ENCODE measurements at places on chromosomes 12 and 14. TPM values are rescaled to one million over a fixed set of nuclear protein-coding genes. Genes with fewer than 3 reads are reported as not detected.

DNA sequence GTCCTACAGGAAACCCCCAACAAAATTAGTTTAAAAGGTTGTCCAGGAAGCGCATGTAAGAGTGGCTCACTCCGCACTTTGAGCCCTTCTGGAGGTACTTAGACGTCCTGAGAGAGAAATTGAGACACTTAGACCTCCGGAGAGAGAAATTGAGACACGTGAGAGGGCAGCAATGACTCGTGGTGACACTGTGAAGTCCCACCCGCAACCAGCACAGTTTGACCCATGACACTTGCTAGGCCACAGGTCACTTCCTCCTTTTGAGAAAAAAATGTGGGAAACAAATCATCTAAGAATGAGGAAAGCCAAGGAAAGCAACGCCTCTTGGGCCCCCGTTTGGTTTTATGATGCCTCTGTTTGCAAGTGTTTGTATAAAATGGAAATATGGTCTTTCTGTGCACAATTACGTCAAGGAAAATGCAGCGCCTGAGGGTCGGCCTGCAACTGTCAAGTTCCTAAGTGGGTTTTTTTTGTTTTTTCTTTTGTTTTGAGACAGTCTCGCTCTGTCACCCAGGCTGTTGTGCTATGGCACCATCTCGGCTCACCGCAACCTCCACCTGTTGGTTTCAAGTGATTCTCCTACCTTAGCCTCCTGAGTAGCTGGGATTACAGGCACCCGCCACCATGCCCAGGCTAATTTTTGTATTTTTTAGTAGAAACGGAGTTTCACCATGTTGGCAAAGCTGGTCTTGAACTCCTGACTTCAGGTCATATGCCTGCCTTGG is 13.6 kb upstream of the CDCA4 start:
- no peak for DNase-seq

DNA sequence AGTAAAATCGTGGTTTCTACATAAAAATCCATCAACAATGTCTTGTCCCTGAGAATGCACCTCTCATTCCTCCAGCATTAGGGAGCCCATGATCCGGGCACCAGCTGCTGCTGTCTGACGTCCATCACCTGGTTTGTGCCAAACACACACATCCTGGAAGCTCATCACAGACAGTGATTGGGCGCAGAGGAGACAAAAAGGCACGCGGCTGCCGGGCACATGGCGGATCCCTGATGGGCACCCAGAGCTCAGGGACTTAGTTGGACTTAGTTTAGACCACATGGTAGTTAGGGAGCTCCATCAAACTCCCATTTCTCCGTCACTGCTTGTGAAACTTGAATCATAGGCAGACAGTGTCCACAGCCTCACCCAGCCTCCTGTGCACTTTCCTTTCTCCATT is 1059.3 kb downstream of the TMEM121 start:
- no peak for DNase-seq

The FGF6 gene
- not detected for total RNA-seq

GRCh38 chr14:41476526-41476925 is 130.2 kb upstream of the LRFN5 start:
- no peak for DNase-seq

DNA sequence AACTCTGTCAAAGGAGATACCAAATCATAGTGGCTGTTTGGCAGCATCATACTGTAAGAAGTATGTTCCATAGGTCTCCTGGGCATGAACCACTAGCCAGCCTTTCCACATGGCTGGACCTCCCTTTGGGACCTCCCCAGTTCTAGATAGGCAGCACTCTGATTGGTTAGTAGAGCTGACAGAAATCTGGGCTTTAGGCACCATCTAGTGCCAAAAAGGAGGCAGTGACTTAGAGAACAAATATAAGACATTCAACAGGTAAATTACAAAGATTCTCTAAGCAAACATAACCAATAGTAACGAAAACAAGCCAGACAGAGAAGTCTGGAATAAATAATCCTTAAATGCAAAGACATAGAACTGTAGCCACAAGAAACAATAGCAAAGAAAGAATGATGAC is 148.0 kb upstream of the PDE3A start:
- DNase-seq, result no peak

The HRK gene
- total RNA-seq, result 2.0 TPM

The LMBR1L gene
- total RNA-seq, result 79.4 TPM

DNA sequence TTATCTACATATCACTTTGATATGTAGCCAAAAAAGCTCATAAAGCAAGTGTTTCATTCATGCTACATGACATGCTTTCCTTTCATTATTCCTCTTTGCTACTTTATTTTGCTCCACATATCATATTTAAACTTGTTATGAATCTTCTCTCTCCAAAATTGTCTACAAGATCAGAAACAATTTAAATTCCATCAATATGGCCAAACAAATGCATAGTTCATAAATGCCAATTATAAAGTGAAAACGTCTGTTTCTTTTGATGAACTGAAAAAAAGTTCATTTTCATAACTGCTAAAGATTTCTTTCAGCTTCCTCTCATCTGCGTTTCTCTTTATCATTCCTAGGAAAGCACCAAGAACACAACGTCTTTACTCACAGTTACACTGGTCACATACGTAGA is 22.8 kb downstream of the USP44 start:
- no peak for DNase-seq

DNA sequence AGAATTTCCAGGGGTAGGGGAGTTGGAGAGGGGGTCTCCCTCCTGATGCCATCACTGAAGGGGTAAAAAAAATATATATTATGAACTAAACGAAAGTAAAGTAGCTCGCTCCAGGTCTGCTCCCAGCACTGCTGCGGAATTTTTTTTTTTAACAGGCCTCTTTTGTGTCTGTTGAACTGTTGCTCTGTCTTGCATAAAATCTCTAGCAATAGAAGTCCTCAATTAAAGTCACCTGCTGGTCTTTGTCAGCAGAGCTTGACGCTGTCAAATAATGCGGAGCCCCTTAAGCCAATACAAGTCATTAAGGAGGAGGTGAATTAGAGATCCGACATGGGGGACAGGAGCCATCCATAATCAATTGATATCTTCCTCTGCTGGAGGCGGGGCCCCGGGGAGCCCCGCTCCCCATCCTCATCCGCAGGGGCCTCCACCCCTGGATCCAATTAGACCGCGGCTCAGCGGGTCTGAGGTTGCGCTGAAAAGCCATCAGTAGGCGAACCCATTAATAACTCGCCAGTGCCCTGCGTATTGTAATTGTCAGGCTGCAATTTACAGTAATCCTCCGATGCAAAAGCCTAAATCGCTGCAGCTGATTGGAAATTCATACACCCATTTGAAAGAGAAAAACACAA is 85.6 kb downstream of the DICER1 start:
- DNase-seq, result no peak

The TDRD9 gene
- total RNA-seq, result 2.4 TPM

The HHIPL1 gene
- total RNA-seq, result 4.3 TPM

The ACOT6 gene
- total RNA-seq, result not detected

- DNase-seq, result no peak
Measured at GRCh38 chr12:27431185-27431584, 15.4 kb upstream of the SMCO2 start.

The DCTN2 gene
- 86.0 TPM for total RNA-seq

DNA sequence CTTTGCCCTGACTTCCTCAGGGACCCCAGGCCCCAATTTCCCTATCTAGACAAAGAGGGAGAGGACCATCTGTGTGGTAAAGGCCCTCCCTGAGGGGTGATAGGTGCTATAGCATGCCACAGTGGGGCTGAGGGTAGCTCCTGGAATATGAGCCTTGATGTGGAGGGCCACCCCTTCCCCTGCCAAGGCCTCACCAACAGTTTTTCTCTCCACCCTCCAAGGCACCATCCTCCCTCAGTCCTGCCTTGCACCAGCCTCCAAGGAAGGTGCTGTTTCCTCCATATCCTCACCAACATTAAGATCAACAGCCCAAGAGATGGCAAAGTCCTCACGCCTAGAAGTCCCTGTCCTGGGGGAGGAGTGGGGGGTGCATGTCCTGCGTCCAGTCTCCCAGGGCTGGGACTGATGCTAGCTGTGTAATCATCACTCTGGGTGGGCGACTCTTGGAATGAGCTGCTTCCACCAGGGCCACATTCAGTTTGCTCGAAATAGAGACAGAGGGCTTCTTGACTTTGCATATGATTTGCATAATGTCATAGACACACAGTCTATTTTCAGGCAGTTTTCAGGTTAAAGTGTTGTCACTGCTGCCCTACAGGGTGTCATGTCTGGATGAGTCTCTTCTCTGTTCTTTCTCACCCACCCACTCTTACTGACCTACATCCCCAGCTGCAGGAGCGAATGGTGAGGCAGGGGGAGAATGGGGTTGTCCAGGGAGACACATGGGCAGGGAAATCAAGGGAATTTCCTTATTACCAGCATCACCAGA is 17.4 kb downstream of the ACVRL1 start:
- no peak for DNase-seq

DNA sequence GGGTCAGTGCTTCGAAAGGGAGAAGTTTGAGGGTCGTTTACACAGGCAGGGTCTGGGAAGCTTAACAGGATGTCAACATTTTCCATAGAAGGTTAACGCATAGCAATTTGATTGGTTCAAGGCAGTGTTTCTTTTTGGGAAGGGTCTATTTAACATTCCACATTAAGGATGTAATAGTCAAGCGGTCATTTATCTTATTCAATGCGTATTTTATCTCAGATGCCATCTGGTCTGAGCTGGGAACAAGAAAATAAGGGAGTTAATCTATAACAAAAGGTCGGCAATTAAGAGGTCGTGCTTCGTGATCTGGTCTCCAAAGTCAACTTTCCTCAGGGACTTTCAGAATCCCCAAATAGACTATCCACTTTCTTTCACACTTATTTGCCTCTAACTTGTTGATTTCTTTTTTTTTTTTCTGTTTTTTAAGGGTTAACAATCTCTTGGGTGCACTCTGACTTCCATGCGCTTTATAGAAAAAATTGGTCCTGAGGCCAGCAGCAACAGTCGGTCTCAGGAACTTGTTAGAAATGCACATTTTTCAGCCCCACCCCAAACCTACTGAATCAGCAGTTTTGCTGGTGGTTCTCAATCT is 550 bp upstream of the RESF1 start:
- no peak for DNase-seq

DNA sequence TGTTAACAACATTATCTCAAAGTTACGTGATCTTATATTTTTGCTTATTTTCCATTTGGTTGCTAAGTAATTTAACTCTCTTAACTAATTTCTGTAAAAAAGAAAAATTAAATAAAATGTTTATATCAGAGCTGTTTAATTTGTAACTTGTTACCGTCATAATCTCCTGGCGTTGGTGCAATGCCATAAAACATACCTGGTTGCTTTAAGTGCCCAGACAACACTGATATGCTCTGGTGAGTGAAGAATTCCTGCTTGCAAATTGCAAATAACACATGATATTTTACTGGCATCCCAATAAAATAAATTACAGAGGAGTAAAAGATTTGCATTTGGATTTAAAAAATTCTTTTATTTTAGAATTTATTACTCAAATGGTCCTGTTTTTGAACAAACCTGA is 640.1 kb upstream of the MIS18BP1 start:
- DNase-seq, result no peak

Data from cerebellum (tissue), 4 donors.